A549 treated with ZK216348 at 1 μM for 4 hours (cell line): ENCODE measurements at places on chromosomes 7 and 10. TPM values are rescaled to one million over a fixed set of nuclear protein-coding genes. Genes with fewer than 3 reads are reported as not detected.

Gene C10orf143
- 0.20 to 1.1 TPM (median 0.71 TPM) in 5 replicates for total RNA-seq

Gene SPAM1
- not detected in 5 replicates for total RNA-seq

Gene AGR2
- total RNA-seq: 104 to 176 TPM (median 152 TPM) in 5 replicates

Gene CROT
- 4.9 to 8.7 TPM (median 6.4 TPM) in 5 replicates for total RNA-seq

Gene GSTO2
- total RNA-seq: 2.1 to 2.7 TPM (median 2.3 TPM) in 5 replicates

Gene ANTXRL
- total RNA-seq: 0.14 to 0.49 TPM (median 0.37 TPM) in 4 of 5 replicates, not detected in the other

Gene FMC1
- 10.4 to 40.1 TPM (median 26.5 TPM) in 5 replicates for total RNA-seq

Gene ASAH2
- 0.42 to 3.6 TPM (median 2.4 TPM) in 5 replicates for total RNA-seq

Gene CPXM2
- not detected in 5 replicates for total RNA-seq

Gene PNLIPRP2
- total RNA-seq: 0.12 TPM in 1 of 5 replicates, not detected in the others

Gene ARMC3
- 0.32 to 1.0 TPM (median 0.70 TPM) in 5 replicates for total RNA-seq

Gene BMPER
- total RNA-seq: 5.4 to 6.4 TPM (median 5.6 TPM) in 5 replicates

Gene ZP3
- total RNA-seq: 13.1 to 23.3 TPM (median 18.2 TPM) in 5 replicates

Gene CRYGN
- not detected in 5 replicates for total RNA-seq

Gene ACHE
- 1.4 to 3.7 TPM (median 3.6 TPM) in 5 replicates for total RNA-seq

Gene COL17A1
- 1.6 to 2.2 TPM (median 1.9 TPM) in 5 replicates for total RNA-seq

Gene OR2A12
- not detected in 5 replicates for total RNA-seq

Gene LRRC4
- not detected in 5 replicates for total RNA-seq

Gene SOSTDC1
- not detected in 5 replicates for total RNA-seq

Gene SFTPA1
- total RNA-seq: not detected in 5 replicates

Gene AKR1C3
- total RNA-seq: 1,163 to 1,231 TPM (median 1,180 TPM) in 5 replicates

Gene ZNF117
- total RNA-seq: 0.07 to 0.29 TPM (median 0.14 TPM) in 5 replicates

Gene TYW1B
- 2.4 to 3.0 TPM (median 2.6 TPM) in 5 replicates for total RNA-seq

Gene GDF10
- total RNA-seq: 0.05 to 0.19 TPM (median 0.11 TPM) in 4 of 5 replicates, not detected in the other

Gene ADCYAP1R1
- total RNA-seq: 0.04 to 0.14 TPM (median 0.04 TPM) in 3 of 5 replicates, not detected in the others

Gene FOXI2
- total RNA-seq: not detected in 5 replicates
